ENCODE measurements at places on chromosomes 2 and 18.

DNA sequence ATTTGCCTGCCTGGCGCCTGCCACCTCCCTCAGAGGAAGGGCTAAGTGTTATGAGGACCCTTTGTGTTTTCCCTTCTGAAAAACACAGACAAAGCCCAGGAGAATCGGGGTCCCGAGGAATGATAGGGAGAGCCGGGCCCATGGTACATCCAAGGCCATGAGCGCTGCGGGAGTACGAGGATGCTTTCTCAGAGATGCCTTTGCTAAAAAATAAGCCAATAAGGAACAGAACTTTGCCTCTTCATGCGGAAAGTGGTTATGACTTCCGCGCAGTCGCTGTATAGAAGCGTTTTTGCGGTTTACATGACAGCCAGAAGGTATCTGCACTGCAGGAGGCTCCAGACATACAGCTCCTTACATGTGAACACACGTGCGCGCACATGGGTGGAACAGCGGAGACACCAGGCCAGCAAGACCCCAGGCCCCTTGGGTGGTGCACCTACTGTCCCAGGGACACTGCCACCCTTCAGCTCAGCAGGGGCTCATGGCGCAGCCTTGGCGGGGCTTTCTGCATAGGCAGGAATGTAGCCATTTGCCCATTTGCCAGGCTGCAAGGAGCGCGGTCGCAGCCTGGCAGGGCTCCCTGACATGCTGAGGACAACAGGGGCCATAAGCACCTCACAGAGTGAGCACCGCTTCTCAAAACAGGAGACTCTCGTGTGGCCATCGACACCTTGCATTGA, 252.4 kb upstream of the SALL3 start:
- no peak for DNase-seq

DNA sequence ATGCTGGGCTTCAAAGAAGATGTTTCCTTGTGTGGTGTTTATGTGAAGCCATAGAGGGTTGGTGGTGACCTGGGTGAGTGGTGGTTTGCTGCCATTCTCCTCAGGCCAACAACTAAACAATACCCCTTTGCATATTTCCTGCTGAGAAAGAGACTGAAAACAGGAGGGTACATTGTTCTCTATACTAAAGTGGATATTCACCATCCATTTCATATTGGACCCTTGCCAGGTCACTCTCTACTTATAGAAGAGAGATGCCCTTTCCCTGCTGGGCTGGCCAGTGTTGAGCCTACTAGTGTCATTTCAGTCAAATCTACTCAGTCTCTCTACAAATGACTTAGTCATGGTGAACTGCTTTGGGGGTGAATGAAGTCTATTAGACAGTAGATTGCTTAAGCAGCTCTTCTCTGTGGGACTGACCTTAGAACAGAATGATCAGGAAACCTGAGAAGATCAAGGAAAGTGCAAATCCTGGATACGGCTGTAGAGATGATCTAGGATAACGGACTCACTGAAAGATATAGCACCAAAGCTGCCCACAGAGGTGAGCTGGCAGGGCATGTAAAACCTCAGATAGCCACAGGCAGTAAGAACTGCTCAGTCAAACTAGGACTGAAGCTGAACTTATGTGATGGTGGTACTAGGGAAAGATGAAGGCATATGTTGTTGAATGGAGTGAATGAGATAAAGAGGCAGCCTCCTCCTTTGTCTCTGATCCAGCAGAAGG, 154.9 kb downstream of the MYO3B start:
- DNase-seq, result no peak

DNA sequence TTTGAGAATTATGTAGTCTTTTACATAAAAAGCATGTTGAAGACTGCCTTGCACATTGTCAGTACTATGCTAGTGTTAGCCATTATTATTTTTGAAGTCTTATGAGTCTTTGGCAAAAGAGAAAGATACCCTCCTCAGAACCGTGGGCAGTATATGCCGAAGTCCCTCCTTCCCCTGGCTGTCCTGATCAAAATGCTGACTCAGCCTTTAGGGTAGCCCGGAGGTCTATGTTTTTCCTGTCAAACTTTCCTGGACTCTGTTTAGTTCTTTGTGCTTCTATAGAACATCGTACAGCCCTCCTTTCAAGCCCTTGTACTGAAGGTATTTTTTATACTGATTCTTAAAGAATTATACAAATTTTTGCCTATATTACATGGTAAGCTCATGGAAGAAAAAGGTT, 264.7 kb upstream of the ATP5MC3 start:
- no peak for DNase-seq

DNA sequence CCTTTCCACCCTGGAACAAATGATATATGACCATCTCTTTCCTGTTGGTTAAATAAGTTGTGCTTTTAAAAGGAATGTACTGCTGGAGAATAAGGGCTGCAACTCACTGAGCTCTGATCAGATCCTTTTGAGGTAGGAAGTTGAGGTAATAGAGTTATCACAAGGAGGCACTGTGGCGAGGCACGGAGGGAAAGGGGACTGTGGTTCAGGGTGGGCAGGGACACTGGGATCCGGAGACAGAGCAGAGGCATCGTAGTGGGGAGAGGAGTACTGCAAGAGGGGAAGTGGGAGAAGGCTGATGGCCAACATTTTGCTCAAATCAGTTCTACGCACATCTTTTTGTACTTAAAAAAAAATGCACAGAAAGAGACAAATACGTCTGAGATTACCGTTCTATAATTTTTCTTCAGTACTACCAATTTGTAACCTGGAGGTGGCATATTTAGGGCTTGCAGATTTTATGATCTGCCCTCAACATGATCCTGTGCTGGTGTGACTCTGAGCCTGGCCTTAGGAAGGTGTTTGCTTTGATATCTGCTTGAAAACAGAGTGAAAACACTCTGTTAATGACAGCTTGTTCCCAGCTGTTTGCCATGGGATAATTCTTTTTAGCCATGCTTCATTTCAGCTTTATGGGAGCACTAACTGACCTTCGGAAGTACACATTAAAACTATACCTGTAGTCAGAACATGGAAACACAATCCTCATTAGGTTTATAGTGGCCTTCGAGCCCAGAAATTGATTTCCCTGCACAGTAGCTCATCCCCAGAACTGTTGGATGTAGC, 168.1 kb downstream of the KCNE4 start:
- DNase-seq, result no peak

GRCh38 chr2:866887-867286, 83.8 kb upstream of the SNTG2 start:
- no peak for DNase-seq

GRCh38 chr2:28642796-28643195, 108.8 kb upstream of the PPP1CB start:
- DNase-seq, result no peak

- DNase-seq, result no peak
Observed at GRCh38 chr2:112314856-112315255, 39.5 kb downstream of the ZC3H6 start.

- DNase-seq, result no peak
Observed at GRCh38 chr2:29544917-29545316, 376.5 kb downstream of the ALK start.

DNA sequence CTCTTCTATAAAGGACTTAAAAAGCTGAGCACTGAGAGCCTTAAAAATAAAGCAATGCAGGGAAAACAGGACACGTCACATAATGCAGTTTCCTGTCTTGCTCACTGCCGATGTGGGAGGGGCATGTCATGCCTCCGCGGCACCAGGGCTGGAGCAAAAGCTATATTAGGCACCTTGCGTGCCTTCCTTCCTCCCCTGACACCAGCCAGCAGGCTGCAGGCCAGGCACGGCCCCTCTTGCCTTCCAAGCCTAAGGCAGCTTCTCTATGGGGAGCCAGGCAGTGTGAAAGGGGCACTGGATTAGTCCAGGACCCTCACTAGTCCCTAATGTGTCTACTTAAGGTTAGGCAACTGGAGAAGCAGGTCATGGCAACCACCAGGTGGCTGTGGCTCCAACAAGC, 26.3 kb downstream of the MRPL35 start:
- DNase-seq, result peak; percentile 47

GRCh38 chr2:100755441-100755840, 64.5 kb upstream of the NPAS2 start:
- DNase-seq, result no peak

DNA sequence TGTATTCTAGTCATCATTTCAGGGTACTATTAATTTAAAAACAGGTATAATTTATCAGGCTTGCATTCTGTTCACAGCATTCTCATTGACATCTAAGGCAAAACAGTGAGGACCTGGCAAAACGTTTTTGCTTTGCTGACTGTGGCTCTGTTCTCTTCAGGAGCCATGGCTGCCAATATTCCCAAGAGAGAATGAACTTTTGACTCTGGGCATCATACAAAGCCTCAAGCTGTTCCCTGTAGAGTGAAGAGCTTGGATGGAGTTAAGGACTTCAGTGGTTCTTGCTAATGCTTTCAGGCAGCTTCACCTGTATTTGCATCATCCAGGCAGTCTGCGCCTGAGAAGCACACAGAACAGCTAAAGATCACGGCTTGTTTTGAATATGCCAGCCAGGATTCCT, 65.9 kb upstream of the CAVIN2 start:
- DNase-seq, result no peak

DNA sequence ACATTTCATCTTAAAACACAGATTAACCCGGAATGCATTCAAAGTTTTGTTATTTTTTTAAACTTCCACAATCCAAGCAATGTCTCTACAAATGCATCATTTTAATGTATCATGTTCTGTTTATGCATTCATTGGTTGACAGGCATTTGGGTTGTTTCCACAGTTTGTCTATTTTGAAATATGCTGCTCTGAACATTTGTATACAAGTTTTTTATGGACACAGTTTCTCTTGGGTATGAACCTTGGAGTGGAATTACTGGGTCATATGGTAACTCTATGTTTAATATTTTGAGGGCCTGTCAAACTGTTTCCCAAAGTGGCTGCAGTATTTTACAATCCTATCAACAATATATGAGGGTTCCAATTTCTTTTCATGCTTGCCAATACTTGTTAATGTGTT, 57.3 kb downstream of the GULP1 start:
- DNase-seq, result no peak

GRCh38 chr2:200852605-200853004, 11.9 kb downstream of the CLK1 start:
- peak; percentile 19 for DNase-seq

- DNase-seq, result no peak
Observed at GRCh38 chr2:168713325-168713724, 89.1 kb upstream of the NOSTRIN start.

DNA sequence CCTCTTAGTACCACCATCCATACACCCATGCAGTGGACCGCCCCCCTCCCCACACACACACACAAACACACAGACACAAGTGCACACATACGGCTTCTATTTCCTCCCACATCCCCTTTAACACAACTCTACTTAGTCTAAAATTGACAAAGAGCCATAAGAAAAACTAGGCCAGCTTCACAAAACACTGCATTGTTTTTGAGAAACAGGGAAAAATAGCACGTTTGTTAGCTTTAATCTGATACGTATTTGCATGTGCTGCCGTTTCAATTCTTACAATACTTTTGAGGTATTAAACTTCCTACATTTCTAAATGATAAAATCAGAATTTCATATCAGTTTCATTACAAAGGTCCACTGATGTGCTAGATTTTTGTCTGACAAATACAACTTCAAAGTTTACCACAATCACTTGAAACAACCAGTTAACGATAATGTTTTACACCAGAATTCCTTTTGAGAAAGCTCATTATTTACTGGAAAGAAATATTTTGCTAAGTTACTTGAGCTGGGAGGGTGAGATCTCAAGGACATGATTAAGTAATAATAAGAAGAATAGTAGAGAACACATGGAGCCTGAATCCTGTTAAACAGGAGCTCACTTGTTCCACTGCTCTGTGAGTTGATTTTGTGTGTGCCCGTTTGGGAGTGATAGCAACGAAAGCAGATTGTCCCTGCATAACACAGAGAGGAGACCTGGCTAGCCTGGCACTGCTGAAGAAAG, 74.5 kb downstream of the MOGAT1 start:
- DNase-seq, result no peak

DNA sequence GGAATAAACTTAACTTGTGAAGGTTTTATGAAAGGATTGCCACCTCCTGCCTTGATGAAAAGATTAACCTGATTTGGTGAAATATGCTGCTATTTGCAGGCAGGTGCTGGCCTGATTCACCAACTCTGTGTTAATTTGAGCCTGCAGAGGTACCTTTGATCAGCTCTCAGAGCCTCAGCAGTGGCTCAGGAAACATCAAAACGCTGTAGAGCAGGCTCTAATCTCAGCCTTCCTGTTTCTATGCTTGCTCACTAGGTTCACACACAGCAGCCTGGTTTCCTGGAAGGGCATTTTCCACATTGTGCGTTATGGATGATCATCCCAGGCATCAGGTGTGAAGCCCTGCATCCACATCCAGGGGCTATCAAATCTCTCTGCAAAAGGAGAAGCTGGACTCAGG, 16.9 kb downstream of the TGIF1 start:
- no peak for DNase-seq

DNA sequence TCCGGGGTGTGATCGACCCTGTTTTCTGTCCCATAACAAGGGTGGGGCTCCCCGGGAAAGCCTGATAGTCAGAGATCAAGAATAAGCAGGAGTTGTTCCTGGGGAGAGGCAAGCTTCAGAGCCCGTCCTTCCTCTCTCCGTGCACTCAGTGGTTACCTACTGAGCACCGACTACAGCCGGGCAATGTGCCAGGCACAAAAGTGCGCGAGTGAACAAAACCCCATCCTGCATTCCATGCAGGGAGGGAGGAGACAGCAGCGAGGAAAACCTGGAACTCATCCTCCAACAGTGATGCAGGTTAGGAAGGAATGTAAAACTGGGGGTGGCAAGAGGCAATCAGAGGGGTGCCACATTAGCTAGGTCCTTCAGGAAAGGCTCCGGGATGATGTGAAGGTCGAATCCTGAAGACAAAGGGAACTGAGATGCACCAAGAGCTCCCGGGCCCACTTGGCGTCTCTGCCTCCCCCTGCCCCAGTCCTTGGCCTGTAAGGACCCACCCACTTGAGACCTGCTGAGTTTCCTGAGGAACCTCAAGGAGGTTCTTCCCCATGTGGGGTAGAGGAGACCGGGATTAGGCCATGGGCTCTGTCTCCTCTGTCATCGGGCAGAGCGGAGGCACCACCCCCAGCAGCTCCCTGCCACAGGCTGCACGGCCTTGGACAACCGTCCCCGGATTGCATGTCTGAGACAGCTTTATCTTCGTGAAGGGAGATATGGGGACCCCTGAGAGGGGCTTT, 198.2 kb downstream of the NDUFA10 start:
- no peak for DNase-seq

DNA sequence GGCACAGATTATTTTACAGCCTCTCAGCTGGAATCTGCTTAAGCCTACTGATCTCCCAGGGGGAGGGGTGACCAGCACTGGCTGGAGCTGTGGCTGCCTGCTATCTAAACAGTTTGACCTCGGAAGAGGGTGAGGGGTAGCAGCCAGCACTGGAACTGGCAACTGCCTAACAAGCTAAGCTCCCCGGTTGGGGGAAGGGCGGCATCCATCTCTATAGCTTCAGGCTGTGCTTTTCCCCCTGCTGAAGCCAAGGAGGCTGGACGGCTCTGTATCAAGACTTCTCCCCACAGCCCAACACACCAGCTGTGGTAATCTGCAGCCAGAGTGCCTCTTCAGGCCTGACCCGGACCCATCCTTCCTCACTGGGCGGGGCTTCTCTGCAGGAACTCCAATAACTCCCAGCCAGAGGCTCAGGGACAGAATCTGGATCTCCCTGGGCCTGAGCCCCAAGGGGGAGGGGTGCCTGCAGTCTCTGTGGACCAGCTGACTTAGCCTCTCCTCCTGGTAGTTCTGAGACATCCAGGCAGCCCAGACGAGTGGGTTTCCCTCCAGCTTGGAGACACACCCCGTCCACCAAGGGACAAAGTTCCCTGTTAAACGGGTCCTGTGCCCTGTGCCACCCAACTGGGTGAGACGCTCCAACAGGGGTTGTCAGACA, 560.2 kb downstream of the LRP1B start:
- no peak for DNase-seq

All from NAMALWA (cell line).